ENCODE measurements at places on chromosomes 1 and 21.

- no peak for DNase-seq
Measured at GRCh38 chr1:103171041-103171590, 62.8 kb upstream of the COL11A1 start.

DNA sequence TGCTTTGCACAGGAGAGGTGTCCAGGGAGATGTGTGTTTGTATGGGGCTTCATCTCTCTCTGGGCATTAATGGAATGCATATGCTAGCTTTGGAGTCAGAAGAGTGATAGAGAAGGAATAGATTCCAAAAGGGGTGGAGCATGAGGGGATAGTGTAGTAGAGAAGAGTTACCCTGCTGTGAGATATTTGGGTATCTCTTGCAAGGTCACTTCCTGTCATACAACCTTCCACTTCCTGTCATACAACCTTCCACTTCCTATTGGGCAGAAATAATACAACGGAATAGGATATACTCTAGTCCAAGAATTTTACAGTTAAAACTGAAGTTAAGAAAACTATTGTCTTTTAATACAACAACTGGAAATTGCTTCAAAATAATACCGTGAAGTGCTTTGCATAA lies 351.8 kb upstream of the FMN2 start:
- no peak for DNase-seq

DNA sequence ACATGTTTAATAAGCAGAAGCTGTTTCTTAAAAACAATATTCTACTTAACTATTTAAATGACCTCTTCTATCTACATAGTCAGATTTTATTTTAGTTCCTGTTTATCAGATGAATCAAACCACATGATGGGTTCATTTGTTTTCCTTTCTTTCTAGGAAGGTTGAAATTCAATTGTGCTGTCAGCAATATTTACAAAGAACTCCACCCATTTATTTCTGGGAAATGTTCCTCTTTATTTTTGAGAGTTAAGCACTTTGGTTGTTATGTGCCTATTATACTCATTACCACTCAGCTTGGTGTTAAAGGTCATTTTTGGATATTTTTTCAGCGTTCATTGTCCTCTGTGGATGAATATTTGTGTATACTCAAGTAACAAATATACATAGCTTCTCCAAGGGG lies 84.9 kb downstream of the C4BPA start:
- DNase-seq, result no peak

- no peak for DNase-seq
Measured at GRCh38 chr1:31505911-31506497, 70.3 kb upstream of the TINAGL1 start.

- DNase-seq, result no peak
Measured at GRCh38 chr1:116572099-116572498, 1.3 kb upstream of the CD58 start.

DNA sequence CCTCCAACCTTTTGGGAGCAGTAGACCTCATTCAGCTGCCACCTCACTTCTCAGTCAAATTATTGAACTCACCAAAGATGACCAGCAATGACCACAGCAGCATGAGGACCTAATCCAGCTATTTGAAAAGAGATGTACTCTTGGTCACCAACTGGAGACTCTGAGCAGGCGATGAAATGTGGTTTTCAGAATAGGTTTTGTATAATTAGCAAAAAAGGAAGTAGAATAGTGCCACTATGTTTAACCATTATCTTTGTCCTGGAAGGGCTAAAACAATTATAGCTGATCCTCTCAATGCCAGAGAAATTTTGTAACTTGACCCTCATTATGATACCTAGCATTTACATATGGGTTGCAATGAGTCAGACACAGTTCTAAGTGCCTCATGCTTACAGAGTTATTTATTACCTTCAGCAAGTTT lies at the start of gene FCRL2:
Gene FCRL2 (minus strand): TSS at position 162 of the 421 bp plus-strand sequence. CDS start 59 bp downstream, at position 103.
- DNase-seq, result no peak

DNA sequence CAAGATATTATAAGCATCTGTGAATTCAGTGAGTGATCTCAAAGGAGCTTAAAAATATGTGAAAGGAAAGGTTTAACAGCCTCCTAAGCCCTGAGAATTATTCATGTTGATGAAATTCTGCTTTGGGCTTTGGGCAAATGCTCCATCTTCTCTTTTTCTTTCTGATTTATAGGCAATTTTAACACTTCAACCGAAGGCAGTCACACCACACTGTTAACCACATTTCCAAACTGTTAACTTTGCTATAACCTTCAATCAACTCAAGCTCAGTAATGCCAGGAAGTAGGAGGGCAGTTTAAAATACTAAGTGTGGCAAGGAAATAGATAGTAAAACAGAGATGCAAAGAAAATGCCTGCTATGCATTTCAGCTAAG lies 54.4 kb upstream of the NEK7 start:
- no peak for DNase-seq

DNA sequence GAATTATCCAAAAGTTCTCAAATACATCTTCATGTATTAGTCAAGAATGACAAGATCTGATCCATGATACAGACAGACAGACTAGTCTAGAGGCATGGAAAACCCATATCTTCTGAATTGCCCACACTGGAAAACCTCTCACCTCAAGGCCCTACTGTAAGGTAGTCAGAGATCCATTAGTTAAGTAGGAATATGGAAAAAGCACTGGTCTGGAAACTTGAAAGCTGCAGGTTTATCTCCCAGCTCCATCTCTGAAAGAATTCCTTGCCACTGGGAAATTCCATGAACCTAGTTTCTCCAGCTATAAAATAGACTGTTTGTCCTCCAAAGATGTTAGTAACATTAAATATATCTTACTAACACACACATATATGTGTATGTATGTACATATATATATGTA lies 169.2 kb downstream of the AKT3 start:
- DNase-seq, result no peak

GRCh38 chr1:214425716-214426425 lies 125.5 kb downstream of the PTPN14 start:
- DNase-seq, result no peak

DNA sequence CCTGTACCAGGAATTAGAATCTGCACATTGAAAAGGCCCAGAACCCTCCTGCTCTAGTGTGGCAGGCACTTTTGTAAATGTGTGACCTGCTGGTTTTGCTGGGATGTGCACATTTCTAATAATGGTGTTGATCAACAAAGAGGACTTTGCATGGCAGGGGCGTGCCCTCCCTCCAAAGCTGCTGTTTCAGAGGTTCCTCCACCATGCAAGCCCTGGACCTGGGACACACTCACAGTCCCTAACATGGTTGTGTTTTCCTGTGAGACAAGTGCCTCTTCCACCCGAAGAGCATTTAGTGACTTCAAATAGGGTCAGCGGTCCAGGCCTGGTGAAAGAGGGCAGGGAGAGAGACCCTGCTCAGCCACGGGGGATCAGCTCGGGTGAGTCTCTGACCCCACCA lies 28.1 kb downstream of the TENT5C start:
- DNase-seq, result no peak

- no peak for DNase-seq
Measured at GRCh38 chr1:21762022-21762404, 20.9 kb downstream of the USP48 start.

DNA sequence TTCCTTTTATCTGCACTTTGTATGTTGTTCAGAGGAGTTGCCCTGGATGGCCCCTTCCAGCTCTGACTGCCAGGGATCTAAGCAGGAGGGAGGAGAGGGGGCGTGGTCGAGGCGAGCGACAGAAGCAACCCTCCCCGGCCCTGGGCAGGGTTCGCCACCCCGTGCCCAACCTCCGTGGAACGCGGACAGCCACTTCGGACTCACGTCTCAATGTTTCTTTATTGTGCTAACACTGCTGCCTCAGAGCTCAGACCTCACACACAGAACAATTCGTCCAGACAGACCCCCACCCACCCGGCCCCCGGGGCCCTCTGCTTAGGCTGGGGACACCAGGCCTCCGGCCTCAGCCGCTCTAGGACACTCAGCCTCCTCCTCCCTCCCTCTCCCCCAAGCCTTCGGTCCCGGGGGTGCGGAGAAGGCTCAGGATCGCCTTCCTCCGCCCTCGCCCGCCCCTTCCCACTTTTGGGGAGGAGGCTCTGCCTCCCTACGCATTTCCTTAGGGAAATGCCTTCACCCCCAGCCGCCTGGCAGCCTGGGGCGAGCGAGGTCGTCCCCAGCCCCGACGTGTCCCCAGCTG lies 8.3 kb downstream of the VSIG8 start:
- no peak for DNase-seq

DNA sequence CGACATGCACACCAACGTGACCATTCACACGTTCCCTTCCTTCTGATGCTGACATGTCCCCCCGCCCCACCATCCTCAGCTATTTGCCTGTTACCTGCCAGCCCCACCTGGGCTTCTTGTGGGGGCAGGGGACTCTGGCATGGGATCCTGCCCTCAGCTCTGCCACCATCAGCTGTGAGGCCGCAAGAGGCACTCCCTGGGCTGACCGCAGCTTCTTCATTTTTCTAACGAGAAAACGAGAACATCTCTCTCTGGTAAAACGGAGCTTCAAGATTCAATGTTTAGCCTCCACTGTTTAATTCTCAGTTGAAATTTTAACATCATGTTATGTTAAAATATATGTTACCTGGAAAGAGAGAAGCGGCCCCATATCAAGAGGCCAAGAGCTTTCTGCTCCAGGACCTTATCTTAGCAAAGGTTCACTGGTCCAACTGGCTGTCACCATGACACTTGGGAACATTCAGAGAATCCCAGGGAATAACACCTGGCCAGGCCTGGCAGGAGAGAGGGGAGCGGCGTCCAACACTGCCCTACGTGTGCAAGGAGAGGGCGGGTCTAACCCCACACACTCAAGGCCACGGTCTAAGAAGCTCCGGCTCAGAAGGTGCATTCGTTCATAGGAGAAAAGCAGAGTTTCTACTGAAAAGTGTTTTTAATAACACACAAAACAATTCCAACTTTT lies 51.3 kb downstream of the HLCS start:
- no peak for DNase-seq

DNA sequence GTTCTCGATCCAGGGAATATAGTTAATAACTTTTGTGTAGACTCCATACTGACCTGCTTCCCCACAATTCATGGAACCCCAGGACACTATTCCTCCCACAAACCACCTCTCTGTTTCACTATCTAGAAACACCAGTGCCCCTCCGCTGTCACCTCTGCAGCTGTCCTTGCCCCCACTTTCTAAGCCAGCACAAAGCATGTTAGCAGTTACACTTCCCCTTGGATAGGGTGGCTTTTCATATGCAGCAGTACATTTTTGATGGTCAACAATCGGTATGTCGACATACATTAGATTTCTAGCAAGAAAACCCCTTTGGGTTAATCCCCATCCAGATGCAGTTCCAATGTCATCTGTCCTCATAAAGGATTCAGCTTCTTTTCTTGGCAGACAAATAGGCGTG lies 14.4 kb downstream of the TARDBP start:
- DNase-seq, result no peak

DNA sequence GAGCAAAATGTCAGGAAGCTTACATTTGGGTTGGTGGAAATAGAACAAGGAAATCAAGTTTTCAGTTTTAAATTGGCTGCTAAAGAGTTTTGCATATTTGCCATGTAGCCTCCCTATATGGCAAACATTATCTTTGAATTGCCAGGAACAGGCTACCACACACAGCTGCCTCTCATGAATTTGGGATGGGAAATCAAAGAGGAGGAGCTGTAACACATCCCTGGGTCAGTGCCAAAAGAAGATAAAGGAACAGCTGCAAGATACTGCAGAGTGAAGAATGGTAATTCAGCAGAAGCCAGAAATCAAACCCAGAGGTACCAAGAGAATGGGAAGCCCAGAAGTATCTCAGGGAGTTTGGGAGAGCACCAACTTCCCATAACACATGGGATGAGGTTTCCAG lies 18.6 kb upstream of the RASAL2 start:
- DNase-seq, result no peak

DNA sequence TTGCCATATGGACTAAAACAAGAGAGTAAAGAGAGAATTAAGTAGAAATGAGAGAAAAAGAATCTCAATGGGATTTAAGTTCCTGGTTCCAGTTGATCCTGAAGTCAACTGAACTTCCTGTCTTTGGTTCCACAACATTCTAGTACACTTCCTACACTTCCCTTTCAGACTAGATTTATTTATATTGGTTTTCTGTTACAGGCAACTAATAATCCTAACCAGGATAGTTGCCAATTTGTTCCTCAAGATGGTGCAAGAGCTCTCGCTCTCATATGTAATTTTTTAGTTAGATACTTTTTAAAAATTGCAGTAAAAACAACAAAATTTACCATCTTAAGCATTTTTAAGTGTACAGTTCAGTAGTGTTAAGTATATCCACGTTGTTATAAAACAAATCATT lies 28.8 kb upstream of the TRIM45 start:
- DNase-seq, result no peak

DNA sequence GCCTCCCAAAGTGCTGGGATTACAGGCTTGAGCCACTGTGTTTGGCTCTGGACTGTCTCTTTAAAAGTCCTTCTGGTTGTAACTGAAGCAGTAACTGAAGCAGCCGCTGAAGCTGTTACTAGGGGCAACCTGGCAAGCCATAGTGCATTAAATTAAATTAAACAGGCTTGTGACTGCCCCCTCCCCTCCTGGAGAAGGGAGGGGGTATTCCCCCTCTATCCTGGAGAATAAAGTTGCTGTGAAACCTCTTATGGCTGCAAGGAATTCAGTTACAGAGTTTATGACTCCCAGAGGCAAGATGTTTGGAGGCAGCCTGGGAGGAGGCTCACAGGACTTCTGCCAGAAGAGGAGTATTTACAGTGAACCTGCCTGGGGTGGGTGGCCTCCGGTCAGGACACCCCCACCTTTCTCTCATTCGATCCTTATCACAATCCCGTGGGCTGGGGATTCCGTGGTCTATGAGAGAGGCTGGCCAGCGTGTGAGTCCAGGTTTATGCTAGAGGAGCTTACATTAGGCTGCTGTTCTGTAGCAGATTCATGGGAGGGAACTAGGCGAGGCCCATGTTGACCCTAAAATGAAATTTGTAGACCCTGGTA lies 8.3 kb downstream of the TTC22 start:
- no peak for DNase-seq

GRCh38 chr1:154863315-154864174 lies 6.5 kb downstream of the KCNN3 start:
- DNase-seq, result no peak

DNA sequence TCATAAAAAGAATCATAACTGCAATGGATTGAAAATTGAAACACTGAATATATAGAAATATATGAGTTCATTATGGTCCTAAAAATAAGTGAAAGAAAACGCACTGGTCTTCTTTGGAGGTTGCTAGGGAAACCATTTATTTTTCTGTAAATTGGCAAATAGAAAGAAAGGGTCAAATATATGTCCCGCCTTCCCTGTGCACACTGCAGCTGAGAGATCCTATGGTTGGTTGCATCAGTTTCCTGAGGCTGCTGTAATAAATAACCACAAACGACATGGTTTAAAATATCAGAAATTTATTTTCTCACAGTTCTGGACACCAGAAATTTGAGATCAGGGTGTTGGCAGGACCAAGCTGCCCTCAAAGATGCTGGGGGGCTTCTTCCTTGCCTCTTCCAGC lies 35.0 kb downstream of the CA6 start:
- DNase-seq, result no peak

Measured in NCI-H1417 treated with DMSO at 0.1 percent for 48 hours (cell line).